ENCODE measurements at places on chromosomes 3 and 15.

GRCh38 chr3:151096716-151097115 lies 11.3 kb downstream of the MED12L start:
- DNase-seq, result no peak

DNA sequence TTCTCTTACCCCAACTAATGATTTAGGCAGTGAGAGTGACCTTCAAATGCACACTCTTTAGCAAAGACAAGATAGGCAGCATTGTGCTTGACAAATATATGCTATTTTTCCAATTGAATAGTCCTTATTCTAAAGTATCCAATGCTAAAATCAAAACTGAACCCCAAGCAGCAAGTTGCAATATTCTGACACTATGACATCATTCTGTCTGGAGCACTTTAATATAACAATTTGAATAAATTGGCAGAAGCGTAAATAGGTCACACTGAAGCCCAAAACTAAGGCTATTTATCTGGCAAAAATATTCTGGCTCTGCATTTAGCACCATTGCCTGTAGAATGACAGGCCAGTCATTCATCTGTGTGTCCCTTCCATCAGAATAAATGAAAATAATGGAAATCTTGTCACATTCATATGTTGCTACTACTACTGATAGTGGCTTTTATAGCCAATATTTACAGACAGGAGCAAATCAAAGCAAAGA lies 2.9 kb downstream of the CBLB start:
- no peak for DNase-seq

DNA sequence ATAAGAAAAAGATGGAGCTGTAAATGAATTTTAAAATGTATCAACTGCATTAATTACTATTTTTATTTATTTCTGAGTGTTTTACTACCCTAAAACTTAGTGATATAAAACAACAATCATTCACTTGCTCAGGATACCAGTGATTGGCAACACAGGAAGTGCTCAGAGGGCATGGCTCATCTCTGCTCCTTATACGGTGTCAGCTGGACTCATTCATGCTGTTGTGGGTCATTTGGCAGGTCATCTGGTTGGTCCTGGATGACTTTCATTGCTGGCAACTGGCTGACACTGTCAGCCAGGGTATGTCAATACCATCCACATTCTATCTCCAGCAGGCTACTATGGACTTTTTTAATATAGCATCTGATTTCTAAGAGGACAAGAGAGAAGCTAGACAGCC lies 689.6 kb upstream of the NECTIN3 start:
- no peak for DNase-seq

- no peak for DNase-seq
These were observed 347.7 kb upstream of the ARPP21 start for GRCh38 chr3:35291471-35292236.

DNA sequence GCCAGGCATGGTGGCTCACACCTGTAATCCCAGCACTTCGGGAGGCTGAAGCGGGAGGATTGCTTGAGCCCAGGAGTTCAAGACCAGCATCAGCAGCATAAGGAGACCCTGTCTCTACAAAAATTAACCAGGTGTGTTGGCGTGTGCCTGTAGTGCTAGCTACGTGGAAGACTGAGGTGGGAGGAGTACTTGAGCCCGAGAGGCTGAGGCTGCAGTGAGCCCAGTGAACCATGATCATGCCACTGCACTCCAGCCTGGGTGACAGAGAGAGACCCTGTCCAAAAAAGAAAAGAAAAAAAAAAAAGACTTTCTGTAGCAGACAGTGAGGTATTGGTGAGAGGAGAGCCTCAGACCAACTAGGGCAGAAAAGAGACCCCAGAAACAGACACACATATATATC lies 263.8 kb downstream of the XXYLT1 start:
- no peak for DNase-seq

- no peak for DNase-seq
These were observed 292.5 kb downstream of the PTPRG start for GRCh38 chr3:61853912-61854311.

- DNase-seq, result no peak
These were observed 151.2 kb upstream of the UBE2E1 start for GRCh38 chr3:23654571-23654970.

All from COLO829 (cell line).